ENCODE measurements at places on chromosomes 1 and 21.

- DNase-seq, result no peak
Observed at GRCh38 chr1:184457500-184457899, 70.7 kb downstream of the C1orf21 start.

DNA sequence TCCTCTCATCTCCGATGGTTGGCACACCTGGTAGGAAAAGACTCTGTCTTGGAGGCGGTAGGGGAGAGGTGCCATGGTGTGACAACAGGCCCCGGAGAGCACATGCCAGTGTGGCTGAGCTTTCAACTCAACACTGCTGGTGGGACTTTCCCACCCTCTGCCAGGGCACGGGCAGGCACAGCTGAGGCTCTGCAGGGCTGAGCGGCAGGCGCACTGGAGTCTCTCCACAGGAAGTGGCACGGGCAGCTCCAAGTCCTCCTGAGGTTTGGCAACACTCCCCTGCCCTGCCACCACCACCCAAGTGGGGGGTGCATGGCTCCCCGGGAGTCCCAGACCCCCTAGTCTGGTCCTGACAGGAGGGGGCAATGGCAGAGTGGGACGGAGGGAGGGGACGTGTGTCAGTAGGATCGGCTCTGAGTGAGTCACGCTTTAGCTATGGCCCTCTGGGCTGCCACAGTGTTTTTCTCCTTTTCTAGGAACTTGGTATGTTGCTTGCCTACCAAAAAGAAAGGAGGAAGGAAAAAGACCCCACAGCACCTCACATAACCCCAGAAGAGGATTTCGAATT lies 27.3 kb upstream of the EVA1B start:
- DNase-seq, result no peak

GRCh38 chr1:200281201-200281835 lies 128.5 kb downstream of the ZNF281 start:
- no peak for DNase-seq

DNA sequence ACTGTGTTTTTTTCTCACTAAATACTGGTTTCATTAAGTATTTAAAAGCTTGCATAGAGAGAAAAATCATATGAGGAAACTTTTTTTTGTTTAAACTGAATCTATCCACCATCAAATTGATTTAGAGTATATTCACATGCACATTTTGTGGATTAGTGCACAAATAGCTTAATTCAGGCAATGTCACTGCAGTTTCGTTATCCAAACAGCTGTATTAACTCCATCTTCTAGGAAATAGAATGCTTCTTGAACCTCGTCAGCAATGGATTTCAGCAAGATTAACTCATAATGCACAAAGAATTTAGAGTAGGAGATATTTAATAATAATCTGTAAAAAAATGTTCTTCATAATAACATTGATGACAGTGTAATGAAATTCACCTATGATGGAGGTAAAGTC lies 37.5 kb downstream of the NEXN start:
- no peak for DNase-seq

GRCh38 chr1:183954496-183954895 lies 83.0 kb downstream of the COLGALT2 start:
- no peak for DNase-seq

DNA sequence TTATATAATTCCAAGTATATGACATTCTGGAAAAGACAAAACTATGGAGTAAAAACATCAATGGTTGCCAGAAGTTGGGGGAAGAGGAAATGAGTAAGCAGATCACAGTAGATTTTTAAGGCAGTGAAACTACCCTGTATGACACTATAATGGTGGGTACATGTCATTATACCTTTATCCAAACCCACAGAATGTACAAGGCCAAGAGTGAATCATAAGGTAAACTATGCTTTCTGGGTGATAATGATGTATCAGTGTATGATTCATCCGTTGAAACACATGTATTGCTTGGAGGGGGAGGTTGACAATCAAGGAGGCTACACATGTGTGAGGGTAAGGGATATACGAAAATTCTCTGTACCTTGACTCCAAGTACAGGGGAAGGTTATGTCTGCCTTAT lies 862.7 kb downstream of the PLA2G4A start:
- DNase-seq, result no peak

DNA sequence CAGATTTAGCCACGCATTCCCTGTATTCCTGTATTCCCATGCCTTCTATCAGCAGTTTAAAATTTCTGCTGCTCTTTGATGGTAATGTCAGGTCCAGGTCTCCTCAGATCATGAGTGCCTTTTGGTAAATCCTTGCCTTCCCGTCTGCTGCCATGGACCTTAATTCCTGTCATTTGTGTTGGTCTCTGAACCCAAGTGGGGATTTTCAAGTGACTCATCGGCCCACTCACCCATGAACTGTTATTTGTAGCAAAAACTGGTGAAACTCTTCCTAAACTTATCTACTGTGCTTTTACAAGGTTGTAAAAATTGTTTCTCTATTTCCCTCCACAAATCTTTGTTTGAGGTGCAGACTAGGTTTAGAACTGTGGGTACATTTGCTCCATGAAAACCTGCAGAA lies 47.4 kb downstream of the ACTN2 start:
- no peak for DNase-seq

DNA sequence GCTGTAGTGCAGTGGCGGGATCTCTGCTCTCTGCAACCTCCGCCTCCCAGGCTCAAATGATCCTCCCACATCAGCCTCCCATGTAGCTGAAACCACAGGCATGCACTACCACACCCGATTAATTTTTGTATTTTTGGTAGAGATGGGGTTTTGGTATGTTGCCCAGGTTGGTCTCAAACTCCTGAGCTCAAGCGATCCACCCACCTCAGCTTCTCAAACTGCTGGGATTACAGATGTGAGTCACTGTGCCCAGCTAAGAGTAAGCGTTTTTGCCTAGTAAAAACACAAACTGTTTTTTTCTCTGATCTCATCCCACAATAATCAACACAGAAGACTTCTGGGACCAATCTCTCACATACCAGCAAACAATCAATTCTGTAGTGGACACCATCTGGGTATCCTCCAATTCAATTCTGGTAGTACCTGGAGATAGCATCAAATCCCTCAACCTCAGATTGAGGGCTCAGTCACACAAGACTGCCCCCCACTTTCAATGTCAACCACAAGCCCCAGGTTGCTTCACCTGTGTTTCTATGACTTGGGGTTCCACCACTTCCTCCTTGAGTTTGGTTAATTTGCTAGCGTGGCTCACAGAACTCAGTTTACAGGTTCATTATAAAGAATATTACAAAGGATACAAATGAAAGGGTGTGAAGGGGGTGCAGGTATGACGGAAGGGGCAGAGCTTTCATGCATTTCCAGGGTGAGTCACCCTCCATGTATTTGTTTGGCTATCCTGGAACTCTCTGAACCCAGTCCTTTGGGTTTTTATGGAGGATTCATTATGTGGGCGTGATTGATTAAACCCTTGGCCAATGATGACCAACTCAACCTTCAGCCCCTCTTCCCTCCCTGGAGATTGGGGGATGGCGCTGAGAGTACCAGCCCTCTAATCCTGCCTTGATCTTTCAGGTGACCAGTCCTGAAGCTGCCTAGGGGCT lies 40.0 kb upstream of the RHOU start:
- DNase-seq, result no peak

DNA sequence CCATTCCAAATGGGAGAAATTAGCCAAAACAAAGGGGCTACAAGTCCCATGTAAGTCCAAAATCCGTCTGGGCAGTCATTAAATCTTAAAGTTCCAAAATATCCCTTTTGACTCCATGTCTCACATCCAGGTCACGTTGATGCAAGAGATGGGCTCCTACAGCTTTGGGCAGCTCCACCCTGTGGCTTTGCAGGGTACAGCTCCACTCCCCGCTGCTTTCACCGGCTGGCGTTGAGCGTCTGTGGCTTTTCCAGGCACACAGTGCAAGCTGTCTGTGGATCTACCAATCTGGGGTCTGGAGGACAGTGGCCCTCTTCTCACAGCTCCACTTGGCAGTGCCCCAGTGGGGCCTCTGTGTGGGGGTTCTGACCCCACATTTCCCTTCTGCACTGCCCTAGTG lies 130.2 kb downstream of the TPR start:
- DNase-seq, result no peak

- no peak for DNase-seq
Observed at GRCh38 chr1:30905916-30906620, 2.5 kb downstream of the SDC3 start.

- peak; percentile 70 for DNase-seq
Observed at GRCh38 chr1:30779294-30780071, 21.9 kb upstream of the LAPTM5 start.

GRCh38 chr1:26181586-26182382 lies 4.5 kb downstream of the CNKSR1 start:
- DNase-seq, result no peak

DNA sequence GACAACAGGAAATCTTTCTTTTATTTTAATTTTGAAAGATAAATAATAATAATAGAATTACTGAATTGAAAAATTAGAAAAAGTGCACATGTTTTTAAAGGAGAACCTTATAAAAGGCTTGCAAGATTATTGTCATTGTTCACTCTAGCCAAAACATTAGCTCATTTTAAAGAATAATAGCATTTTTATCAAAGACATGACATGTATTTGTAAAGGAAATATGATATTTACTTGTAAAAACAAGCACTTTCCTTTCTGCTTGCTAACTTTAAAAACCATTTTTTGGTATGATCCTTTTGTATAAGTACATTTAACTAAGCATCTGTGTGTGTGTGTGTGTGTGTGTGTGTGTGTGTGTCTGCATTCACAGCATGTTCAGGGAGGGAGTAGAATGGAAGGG lies 156.3 kb upstream of the C1orf87 start:
- no peak for DNase-seq

GRCh38 chr1:236741753-236742152 lies 53.3 kb upstream of the MTR start:
- DNase-seq, result no peak

- peak; percentile 82 for DNase-seq
Observed at GRCh38 chr1:20290624-20291597, at the start of gene VWA5B1. VWA5B1 (plus strand) TSS chr1:20290875; CDS start chr1:20310602, 19,727 bp downstream.

- no peak for DNase-seq
Observed at GRCh38 chr1:54857141-54857540, 29.9 kb downstream of the DHCR24 start.

- DNase-seq, result no peak
Observed at GRCh38 chr1:226799634-226800281, 60.7 kb upstream of the ITPKB start.

GRCh38 chr1:30514137-30514654 lies 209.2 kb downstream of the MATN1 start:
- no peak for DNase-seq

- peak; percentile 94 for DNase-seq
Observed at GRCh38 chr1:231684356-231685244, 58.0 kb downstream of the DISC1 start.

GRCh38 chr1:110749960-110750359 lies 75.2 kb upstream of the KCNA3 start:
- no peak for DNase-seq

- DNase-seq, result no peak
Observed at GRCh38 chr1:27058966-27059669, 46.5 kb upstream of the TENT5B start.

Measured in NCI-H1436 (cell line).